Activated CD4-positive, CD25-positive, alpha-beta regulatory T cell treated with anti-CD3 and anti-CD28 coated beads, Interleukin-2, amount 50 U/mL, for 24 hours (primary cell): ENCODE measurements at places on chromosomes 16 and 17.

DNA sequence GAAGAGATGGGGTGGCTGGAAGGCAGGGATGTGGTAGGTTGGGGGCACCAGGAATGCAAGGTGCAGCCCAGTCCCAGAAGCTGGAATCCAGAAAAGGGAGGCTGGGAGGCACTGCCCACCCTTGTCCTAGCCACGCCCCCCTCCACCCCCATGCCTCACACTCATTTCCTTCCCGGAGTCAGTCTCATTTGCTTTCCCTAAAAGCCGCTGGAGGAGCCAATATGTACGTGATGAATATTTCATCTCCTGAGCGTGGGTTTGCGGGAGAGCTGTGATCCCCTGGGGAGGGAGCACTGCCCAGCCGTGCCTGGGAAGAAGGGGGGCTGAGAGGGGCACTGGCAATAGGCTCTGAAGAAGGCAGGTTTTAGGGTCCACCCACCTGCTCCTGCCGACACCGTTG lies 124.5 kb upstream of the LHX1 start:
- no peak for ATAC-seq

DNA sequence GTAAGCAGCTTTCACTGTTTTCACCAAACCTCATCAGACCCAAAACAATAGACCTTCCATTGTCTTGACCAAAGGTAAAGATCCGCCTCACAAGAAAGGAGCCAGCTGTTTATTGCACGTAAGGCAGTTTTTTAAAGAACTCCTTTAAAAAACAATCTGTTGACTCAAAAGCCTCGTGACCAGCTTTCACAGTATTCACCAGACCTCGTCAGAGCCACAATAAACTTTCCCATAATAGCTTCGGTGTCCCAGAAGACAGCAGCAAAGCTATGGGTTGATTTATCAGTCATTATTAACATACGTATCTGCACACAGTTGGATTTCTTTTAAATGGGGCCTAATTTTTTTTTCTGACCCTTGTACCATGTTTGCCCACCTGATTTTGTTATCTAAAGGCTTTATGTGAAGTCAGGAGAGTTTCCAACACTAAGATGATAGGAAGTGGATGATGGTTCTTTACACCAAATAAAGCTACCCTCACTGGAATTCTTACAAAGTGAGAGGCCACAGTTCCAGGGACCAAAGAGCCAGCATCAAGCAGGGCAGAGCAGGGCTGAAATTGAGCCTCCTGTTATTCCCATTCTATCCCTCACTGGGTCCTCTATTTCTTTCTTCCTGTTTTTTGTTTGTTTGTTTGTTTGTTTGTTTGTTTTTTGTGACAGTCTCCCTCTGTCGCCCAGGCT lies 17.6 kb upstream of the HELZ start:
- ATAC-seq: no peak

DNA sequence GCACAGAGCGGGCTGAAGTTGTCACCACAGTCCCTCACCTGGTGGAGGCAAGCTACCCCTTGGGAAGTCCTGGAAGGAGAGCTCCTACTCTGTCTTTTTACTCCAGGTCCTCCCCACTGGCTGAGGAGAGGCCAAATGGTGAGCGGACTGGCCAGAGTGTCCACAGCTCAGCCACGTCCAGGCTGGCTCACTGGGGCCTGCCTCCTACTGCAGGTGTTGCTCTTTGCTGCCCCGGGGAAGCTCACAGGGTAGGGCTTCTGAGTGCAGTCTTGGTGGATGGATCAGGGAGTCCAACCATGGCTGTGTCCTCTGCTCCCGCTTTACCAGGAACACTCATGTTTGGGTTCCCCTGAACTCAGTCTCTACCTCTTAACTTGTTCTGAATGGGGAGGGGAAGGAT lies 2.7 kb downstream of the B9D1 start:
- no peak for ATAC-seq

DNA sequence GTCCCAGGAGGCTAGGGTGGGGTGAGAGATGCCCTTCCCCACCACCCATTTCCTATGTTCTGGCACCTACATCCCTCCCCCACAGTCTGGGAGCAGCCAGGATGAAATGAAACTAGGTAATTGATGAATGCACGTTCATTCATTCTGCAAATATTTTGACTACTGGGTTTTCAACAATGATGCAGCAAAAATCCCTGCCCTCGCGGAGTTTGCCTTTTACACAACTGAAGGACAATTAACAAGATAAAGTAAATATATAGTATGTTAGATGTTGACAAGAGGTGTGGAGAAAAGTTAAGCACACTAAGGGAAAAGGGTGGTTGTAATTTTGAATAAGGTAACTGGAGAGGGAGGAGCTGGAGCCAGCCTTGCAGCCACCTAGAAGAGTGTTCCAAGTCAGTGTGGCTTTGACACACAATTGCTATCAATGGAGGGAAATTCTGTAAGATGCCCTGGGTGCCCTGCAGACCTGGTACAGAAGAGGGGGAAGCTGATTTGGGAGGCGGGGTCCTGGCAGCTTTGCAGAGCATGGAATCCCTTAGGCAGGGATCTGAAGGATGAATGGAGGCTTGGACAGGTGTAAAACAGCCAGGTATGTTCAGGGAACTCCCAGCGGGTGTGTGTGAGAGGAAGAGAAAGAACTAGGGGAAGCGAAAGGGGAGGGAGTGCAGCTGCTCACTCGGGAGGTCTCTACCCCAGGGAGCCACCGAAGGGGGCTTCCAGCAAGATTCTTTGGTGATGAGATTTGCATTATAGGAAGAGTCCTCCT lies 2.5 kb downstream of the TMEM92 start:
- ATAC-seq: no peak

- ATAC-seq: no peak
These were observed 1.4 kb downstream of the LPCAT2 start for GRCh38 chr16:55510185-55510805.
